Stimulated activated CD4-positive, alpha-beta T cell treated with anti-CD3 and anti-CD28 coated beads, Interleukin-2, amount 100 ng/mL, for 4 hours (primary cell): ENCODE measurements at places on chromosomes 2 and 18.
A peak's percentile ranks its signal among the peaks of the same experiment; 100 is the strongest.

DNA sequence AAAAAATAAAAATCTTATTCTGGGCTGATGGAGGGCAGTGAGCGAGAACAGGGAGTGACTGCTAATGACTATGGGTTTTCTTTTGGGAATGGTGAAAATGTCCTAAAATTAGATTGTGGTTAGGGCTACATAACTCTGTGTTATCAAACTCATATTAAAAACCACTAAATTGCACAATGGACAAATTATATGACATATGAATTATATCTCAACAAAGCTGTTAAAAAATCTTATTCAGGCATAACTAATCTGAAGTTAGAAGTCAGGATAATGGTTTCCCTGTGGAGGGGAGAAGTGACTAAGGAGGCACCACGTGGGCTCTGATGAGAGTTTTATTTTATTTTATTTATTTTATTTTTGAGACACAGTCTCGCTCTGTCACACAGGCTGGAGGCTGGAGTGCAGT lies 32.1 kb upstream of the DPP4 start:
- DNase-seq: no peak

- no peak for DNase-seq
Measured at GRCh38 chr2:65939687-65940086, 495.2 kb upstream of the MEIS1 start.

GRCh38 chr2:207444756-207445155 lies 85.0 kb upstream of the CREB1 start:
- DNase-seq: no peak

- no peak for DNase-seq
Measured at GRCh38 chr2:143745060-143745459, 615.8 kb downstream of the ARHGAP15 start.

GRCh38 chr2:17068021-17068420 lies 402.4 kb upstream of the CYRIA start:
- DNase-seq: no peak

GRCh38 chr18:35553300-35553699 lies 28.2 kb upstream of the GALNT1 start:
- DNase-seq: no peak

DNA sequence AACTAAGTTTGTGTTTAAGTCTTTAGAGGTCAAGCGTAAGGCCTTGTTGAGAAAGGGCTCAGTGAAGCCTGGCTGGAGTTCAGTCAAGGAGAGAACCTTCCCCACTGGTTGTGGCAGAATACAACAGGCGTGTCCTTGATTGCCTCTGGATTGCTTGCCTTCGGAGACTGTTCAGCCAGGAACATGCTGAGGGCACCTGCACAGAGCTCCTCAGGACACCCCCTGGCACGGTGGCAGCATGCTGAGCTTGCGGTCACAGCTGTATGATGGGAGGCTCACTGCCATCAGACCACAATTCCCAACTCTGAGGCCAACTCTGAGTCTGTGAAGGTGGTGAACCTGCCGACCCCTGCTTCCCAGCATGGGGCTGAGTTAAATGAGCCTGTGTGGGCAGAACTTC lies 130.0 kb downstream of the LPIN1 start:
- DNase-seq: no peak

GRCh38 chr2:23330214-23330613 lies 54.8 kb upstream of the KLHL29 start:
- DNase-seq: no peak

DNA sequence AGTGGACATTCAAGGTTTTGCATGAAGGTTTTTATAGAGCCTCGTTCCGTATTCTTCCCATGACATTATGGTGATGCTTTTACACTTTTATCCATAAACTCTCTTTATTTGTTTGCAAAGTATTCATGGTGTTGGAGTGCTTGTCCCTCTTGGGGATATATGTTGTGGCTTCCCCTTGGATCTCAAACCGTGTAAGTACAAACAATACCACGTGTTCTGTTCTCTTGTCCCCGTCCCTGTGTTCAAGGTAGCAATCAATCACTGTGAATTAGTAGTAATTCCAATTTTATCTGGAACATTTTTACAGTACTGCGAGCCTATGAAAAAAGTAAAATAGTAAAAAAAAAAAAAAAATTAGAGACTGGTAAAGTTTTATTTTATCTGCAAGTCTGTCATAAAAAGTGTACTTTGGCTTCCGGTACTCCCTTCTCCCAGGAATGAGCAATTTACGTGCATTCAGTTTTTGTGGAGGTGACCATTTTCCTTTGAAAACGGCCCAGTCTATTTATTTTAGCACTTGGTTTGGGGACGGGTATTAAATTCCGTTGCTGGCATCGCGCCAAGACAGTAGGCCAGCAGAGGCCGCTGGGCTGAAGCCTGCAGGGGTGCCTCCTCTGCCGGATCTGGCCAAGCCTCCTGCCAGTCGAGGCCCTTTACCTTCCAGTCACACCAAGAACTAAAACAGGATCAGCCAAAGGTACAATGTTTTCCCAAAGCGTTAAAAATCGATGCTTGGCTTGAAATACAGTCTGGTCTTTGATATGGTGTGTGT lies 175.7 kb downstream of the SOCS6 start:
- no peak for DNase-seq

- peak; percentile 72 for DNase-seq
Measured at GRCh38 chr2:88090446-88091283, 23.0 kb downstream of the SMYD1 start.

DNA sequence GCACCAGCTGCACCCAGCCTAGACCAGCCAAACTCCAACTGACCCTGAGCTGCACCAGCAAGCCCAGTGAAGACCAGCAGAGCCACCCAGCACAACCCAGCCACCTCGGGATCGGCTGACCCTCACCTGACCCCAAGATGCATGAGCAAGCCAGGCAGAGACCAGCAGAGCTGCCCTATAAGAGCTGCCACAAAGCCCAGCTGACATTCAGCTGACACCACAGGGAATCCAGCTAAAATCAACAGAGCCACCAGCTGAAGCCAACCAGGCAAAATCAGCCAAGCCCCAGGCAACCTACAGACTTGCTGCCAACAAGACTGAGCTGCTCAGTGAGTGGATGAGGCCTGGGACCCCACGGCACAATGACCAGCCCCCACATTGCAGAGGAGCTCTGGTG lies 54.6 kb downstream of the CYP27C1 start:
- no peak for DNase-seq

GRCh38 chr2:26894136-26894535 lies 46.2 kb downstream of the DPYSL5 start:
- no peak for DNase-seq

GRCh38 chr2:7674606-7675005 lies 757.4 kb downstream of the RNF144A start:
- no peak for DNase-seq

- DNase-seq: no peak
Measured at GRCh38 chr2:38448692-38449410, 71.8 kb upstream of the ATL2 start.

- no peak for DNase-seq
Measured at GRCh38 chr2:147715807-147716206, 129.0 kb upstream of the ACVR2A start.

- no peak for DNase-seq
Measured at GRCh38 chr2:215417400-215417951, 18.4 kb downstream of the FN1 start.

DNA sequence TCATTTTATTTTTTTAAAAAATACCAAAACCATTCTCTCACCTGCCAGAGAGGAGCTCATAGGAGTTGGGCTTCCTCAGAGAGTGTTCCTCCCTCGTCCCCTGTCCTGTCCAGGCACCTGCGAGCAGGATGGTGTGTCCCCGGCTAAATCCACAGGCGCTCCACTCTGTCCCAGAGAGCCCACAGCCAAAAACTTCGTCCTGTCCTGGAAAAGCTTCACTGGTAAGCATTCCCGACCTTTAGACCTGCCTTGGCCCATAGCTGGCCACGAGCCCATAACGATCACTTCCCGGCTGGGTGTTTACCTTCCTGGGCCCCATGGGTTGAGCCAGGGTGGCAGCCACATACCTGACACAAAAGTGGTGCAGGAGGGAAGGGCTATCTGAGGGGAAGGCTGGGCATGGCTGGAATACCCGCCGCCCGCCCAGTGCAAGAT lies at the start of gene NGEF:
NGEF (minus strand) TSS at position 230 of the 435 bp plus-strand sequence. CDS start 38,366 bp downstream, outside the sequence.
- DNase-seq: no peak

DNA sequence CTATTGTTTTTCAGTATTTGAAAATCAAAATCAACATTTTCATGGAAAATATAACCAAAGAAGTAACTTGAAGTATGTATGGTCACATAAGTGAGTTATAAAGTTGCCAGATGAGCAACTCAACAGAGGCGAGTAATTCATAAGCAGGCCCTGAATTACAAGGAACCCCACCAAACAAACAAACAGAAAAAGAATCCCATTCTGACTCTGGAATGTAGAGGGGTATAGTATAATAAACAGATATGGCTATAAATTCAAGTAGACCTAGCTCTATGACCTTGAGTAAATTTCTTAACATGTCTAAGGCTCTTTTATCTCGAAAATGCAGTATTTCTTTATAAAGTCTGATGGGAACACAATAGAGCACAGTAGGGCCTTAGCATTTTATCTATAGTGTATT lies 4.7 kb upstream of the CDH2 start:
- DNase-seq: no peak

DNA sequence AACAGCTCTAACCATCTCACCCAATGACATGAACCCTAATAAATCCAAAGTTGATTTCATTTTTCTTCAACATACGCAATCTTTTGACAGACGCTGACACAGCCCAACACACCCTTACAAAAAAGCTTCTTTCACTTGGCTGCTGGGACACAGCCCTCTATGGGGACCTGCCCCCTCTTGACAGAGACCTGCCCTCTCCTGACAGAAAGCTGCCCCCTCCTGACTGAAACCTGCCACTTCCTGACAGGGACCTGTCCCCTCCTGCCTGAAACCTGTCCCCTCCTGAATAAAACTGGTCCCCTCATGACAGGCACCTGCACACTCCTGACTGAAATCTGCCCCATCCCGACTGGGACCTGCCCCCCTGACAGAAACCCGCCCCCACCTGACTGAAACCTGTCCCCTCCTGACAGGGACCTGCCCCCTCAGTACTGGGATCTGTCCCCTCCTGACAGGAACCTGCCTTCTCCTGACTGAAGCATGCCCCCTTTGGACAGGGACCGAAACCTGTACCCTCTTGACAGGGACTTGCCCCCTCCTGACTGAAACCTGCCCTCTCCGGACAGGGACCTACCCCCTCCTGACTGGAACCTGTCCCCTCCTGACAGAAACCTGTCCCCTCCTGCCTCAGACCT lies 87.9 kb downstream of the PXDN start:
- no peak for DNase-seq

DNA sequence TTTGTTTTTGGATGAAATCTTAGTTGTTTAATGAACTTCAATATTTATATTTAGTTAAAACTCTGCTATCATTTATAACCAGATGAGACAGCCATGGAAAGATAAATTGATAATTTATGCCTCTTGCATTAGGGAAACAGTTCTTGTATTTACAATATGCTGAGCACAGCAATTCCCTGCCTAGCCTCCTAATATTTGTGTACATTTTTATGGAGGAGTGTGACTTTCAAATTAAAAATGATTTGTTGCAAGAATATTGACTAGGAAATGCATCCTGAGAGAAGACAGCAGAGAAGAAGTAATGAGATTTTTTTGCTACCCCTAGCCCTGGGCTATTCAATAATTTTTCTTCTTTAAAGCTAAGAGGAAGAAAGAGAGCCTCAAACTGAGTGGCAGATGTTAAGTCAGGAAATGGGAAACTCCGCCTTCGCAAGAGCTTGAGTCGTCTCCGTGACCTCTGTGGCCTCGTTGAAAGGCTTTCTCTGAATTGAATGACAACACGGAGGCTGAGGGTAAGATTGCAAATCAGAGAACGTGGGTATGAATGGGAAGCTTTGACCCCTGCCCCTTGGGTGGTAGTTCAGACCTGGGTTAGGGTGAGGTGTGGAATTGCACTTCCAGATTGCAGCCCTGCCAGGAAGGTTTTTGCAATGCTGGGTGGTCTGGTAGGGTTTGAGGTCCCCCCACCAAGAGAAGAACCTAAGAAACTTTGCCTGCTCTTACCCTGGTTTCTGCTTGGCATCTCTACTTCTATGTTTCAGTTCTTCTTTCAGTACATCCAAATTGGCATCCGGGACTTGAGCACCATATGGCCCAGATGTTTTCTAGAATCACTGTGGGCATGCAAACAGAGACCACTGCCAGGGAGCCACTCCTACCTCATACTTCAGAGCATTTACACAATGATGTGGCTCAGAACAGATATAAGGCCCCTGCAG lies 210.3 kb upstream of the RBMS1 start:
- no peak for DNase-seq

DNA sequence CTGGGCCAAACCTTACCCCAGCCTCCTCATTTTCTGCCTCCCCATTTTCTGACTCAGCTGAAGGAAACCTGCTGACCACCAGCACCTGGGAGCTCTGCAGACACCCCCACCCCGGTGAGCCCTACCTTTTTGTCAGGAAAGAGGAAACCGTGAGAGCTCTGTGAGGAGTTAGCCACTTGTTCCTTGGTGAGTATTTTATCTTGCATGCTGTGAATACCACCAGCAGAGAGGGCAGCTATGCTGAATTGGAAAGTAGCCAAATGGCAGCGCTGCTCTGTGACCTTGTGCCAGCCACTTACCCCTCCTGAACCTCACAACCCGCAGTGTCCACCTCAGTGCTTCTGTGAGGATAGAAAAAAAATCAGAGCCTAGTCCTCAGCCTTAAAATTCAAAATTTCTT lies 2.5 kb downstream of the MPPE1 start:
- DNase-seq: no peak

DNA sequence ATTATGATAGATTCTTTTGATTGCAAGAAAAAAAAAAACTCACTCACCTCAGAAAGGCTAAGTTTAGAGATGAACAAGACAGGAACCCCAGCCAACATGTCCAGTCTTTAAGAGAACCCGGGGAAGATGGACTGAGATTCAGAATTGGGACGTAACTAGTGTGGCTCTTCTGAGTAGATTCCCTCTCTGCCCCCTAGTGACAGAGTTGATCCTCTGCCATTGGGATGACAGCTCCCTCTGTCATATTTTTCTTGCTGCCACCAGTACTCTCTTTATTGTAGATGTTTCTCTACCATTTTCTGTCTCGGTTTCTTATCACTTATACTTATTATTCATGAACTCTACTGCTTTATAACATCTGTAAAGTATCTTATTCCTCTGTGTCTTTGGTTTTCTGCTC lies 77.7 kb downstream of the GULP1 start:
- no peak for DNase-seq

DNA sequence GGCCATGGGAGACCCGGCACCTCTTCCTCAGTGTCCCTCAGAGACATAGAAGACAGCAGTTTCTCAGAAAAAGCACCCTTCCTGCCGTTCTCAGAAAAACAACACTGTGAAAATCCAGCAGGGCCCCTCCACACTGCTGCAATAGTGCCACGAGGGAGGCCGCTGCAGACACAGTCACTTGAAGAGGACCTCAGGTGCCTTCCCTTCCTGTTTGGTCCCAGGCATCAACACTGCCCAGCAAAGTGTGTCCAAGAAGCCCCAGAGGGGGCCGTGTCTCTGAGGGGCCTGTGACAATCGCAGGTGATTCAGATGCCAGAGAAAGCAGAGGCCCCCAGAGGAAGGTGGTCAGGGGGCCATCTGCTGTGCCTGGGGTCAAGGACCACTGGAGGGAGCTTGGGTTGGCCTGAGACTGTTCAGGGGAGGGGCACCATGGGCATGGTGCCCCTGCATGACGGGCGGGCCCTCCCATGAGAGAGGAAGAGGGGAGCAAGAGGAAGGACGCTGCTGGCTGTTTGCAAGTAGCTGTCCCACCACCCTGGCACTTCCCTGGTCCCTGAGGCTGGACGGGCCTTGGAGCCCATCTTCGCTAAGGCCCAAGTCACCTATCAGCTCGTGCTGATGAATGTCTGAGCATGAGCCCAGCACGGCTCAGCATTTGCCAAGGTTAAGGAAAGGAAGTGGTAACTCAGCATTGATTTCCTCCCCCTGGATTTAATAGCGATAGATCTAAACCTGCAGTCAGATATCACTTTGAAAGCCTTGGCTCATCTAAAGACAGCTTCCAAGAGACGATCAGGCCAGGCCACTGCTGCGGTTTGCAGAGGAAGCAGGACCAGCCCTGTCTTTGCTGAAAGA lies 9.1 kb downstream of the TWIST2 start:
- no peak for DNase-seq
